ENCODE measurements at places on chromosomes 16 and 17. TPM values are rescaled to one million over a fixed set of nuclear protein-coding genes. Genes with fewer than 3 reads are reported as not detected.

PDE6G gene
- total RNA-seq, result 1.4 TPM

DOC2B gene
- 0.04 TPM for total RNA-seq

TBX2 gene
- total RNA-seq, result not detected

GNPTG gene
- total RNA-seq, result 17.4 TPM

EPN3 gene
- not detected for total RNA-seq

KRT27 gene
- total RNA-seq, result not detected

OR1F1 gene
- not detected for total RNA-seq

CSH1 gene
- not detected for total RNA-seq

TNFRSF17 gene
- not detected for total RNA-seq

WNT9B gene
- not detected for total RNA-seq

PRCD gene
- not detected for total RNA-seq

UNC13D gene
- total RNA-seq, result 133 TPM

ARL5C gene
- not detected for total RNA-seq

OR4D1 gene
- total RNA-seq, result 0.27 TPM

SCGB1C2 gene
- not detected for total RNA-seq

AXIN2 gene
- total RNA-seq, result 3.0 TPM

DNA sequence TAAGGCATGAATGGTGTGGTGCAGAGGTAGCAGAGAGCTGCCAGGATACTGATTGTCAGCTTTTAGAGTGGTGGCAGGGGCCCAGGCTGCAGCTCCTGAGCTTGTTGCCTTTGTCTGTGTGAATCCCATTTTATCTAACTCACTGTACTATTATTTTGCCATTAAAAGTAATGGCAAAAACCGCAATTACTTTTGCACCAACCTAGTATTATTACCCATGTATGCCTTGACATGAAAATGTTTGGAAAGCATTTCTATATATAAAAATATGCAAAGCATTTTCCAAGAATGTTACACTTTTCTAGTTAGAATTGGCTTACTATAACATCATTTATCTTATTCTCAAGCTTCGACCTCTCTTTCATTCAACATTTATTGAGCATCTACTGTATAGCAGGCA is 308.1 kb upstream of the MYOCD start:
- DNase-seq, result no peak

DNA sequence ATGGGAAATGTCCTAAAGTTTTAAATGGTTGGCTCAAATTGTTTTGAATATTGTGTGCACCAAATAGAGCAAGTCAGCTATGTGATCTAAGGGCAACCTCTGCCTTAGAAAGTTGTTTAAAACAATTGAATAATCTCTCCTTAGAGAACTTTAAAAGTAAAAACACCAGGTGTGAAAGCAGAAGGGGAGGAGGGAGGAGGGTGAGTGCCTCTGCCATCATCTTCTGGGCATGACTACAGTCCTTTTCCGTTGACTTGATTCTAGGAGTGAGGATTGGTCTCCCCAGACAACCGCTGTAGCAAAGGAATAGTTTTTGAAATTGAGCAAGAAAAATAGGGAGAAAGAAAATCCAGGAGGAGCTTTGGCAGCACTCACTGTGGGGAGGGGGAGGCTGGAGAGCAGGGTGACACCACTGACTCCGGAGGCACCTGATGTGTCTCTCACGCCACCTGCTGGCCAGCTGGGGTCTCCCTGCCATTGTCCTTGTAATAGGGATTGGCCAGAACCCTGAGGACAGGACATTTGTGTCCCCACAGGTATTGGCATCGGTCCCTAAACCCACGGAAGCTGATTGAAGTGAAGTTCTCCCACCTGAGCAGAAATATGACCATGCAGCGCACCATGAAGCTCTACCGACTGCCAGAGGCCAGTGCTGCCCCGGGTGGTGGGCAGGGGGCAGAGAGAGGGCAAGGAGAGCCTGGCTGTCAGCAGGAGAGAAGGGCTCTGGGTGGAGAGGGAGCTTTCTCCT is 33.3 kb downstream of the PLCD3 start:
- DNase-seq, result peak; percentile 89

DNA sequence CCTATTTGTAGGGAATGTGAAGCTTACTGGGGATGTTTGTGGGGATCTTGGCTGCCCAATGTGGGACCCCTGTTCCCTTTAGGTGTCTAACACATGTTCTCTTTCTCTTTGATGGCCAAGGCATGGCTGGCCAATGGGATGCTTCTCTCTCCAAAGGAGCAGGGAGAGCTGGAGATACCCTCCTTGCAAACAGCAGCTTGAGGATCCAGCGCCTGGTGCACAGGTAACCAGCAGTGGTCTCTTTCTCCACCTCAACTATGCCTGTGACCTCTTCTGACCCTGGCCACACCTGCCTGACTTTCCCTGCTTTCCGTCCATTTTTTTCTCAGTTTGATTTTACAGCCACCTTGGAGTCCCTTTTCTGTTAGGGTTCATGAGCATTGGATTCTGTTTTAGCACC is 16.8 kb upstream of the NKD1 start:
- DNase-seq, result no peak

DNA sequence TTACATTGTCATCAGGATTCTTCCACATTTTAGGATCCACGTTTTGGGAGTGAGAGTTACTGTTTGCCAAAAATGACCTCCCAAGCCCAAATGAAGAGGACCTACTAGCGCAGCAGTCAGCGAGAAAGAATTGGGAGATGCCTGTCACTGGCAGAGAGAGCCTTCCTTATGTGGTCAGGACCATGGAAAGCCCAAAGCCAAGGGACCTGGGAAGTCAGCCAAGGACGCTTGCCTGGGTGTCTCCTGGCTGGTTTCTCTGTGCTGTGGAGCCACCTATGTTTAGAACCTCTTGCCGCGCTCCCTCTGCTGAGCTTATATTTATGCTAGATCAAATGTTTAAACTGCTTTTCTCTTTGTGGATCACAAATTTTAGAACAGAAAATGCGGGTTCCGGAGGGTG is 24.9 kb upstream of the RHBDL3 start:
- DNase-seq, result no peak

GRCh38 chr16:56688762-56689161 is 6.5 kb downstream of the MT1X start:
- DNase-seq, result no peak

- peak; percentile 7 for DNase-seq
Measured at GRCh38 chr16:66020642-66021041, 345.8 kb upstream of the CDH5 start.

DNA sequence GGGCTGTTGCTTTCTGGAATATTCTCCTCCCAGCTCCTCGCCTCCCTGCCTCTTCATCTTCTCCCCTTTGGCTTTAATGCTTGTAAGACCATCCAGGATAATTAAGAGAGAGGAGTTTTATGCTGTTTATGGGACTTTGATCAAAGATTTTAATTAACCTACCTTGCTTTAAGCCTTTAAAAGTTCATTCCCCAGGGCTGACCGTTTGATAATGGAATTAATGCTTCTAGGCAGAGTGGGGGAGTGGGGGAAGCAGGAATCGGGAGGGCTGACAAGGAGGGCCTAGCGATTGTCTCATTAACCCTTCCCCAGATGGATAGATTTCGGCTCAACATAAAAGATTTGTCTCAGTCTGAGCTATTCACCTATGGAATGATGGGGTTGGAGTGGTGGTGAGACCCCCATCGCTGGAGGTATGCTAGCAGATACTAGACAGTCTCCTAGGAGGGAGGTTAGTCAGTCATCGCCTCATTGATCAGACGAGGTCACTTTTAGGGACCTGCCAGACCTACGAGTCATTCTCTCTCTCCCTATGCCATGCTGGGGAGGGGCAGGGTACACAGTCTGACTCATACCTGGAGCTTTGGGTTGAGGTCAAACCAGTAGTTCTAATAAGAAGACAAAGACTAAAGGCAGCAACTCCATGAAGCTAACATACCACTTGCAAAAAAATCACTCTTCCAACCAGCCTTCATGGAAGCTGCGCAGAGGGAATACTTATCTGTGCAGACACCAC is 236.6 kb upstream of the NLRP1 start:
- DNase-seq, result peak; percentile 23

GRCh38 chr17:5941258-5941657 is 128.9 kb upstream of the WSCD1 start:
- no peak for DNase-seq

GRCh38 chr17:2749784-2750181 is 331 bp upstream of the CCDC92B start:
- peak; percentile 84 for DNase-seq

- DNase-seq, result no peak
Measured at GRCh38 chr17:4179071-4179470, 36.1 kb downstream of the CYB5D2 start.

GRCh38 chr16:25165284-25165683 is 51.5 kb upstream of the AQP8 start:
- DNase-seq, result no peak

GRCh38 chr16:66294507-66294906 is 72.0 kb upstream of the CDH5 start:
- no peak for DNase-seq

- no peak for DNase-seq
Measured at GRCh38 chr17:62681939-62682381, 54.5 kb downstream of the MRC2 start.

GRCh38 chr17:66633317-66633965 is 201.5 kb upstream of the CACNG5 start:
- peak; percentile 73 for DNase-seq

GRCh38 chr17:56815711-56816110 is 18.0 kb downstream of the C17orf67 start:
- no peak for DNase-seq

- DNase-seq, result no peak
Measured at GRCh38 chr17:75326226-75326848, 37.1 kb upstream of the SLC25A19 start.

DNA sequence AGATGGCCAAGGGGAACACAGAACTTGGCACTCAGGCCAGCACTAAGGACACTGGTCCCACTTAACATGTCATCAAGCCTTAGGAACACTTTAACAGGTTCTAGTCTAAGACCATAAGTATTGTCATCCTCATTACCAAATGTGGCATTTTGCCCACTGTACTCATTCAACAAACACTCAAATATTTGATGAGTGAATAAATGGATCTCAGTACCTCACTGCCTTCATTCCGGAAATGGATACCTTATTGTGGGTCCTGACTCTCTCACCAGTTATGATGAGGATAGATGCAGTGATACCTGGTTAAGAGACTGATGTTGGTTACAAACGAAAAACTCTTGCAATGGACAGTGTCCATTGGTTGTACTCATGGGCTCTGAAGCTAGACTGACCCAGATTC is 455.2 kb upstream of the DYNLRB2 start:
- no peak for DNase-seq

- no peak for DNase-seq
Measured at GRCh38 chr17:27389542-27390140, 66.6 kb upstream of the KSR1 start.

DNA sequence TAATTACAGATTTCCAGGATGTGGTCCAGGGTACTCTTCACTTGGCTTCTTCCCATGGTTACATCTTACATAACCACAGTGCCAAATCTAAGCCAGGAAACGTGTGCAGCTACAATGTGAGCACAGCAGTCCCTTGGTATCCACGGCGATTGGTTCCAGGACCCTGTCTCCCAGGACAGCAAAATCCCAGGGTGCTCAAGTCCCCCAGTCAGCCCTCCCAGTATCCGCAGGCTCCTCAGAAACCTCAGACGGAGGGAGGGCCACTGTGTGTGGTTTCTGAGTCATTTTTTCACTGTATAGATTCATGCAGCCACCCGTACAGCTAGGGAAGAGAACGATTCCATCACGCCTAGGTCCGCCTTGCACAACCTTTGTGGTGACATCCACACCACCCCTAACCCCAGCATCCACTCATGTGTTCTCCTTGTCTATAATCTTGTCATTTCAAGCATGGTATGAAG is 11.1 kb upstream of the ATP2C2 start:
- peak; percentile 56 for DNase-seq

DNA sequence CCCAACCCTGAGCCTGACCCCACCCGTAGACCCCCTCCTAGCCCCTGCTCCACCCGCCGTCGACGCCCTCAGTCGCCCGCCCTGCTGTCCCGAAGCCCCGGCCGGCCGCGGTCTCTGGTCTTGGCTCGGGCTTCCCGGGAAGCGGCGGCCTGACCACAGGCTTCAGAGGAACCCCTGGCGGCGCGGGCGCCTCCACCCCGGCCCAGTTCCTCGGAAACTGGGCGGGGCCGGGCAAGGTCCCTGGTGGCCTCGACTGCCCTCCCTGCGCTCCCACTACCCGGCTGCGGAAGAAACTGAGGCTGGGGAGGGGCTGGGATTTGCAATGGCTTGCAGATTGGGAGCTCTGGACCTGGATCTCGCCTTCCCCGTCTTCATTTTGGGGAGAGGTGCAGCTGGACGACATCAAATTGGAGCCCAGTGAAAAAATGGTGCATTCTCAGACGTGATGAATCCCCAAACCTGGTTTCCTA is 692 bp upstream of the SOCS1 start:
- peak; percentile 65 for DNase-seq

- DNase-seq, result no peak
Measured at GRCh38 chr17:75011401-75012095, 922 bp upstream of the MRPL58 start.

DNA sequence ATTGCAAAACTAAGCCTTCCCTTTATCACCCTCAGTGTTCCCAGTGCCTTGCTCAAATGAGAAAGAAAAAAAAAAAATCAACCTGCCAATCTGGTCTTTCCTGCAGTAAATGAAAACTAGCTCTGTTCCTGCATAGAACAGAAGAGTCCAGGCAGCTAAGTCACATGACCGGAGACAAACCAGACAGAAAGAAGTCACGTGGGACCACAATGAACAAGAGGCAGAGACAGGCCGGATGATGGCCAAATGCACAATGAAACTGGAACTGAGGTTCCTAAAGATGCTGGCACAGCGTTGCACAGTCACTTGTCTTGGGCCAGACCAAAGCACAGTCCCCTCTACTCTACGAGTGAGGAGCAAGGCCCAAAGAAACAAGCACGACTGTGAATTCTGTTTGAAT is 172.5 kb downstream of the GRIN2A start:
- DNase-seq, result no peak

DNA sequence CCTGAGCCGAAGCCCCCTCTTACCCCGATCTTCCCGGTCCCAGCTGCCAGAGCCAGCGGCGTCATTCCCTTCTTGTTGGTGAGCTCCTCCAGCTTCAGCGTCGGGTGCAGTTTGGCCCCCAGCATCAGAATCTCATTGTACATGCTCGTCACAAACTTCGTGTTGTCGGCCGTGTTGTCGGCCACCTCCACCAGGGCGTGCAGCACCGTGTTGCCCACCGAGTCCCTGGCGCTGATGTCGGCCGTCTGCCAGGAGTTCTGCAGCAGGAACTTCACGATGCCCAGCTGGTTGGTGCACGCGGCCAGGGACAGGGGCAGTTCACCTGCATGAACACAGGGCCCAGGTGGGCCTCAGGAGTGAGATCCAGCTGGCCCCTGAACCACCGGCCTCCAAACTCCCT is 19.4 kb downstream of the TRPV1 start:
- no peak for DNase-seq

All from activated CD4-positive, alpha-beta T cell treated with anti-CD3 and anti-CD28 coated beads for 36 hours (primary cell).